ENCODE measurements at places on chromosomes 4 and X. TPM values are rescaled to one million over a fixed set of nuclear protein-coding genes. Genes with fewer than 3 reads are reported as not detected.

GRCh38 chr4:81628489-81628888, 156.8 kb upstream of the RASGEF1B start:
- no peak for DNase-seq

GRCh38 chr4:105551965-105552746, at the start of gene ARHGEF38:
Gene ARHGEF38 (plus strand): TSS chr4:105552620. CDS start chr4:105552766, 146 bp downstream.
- no peak for DNase-seq

DNA sequence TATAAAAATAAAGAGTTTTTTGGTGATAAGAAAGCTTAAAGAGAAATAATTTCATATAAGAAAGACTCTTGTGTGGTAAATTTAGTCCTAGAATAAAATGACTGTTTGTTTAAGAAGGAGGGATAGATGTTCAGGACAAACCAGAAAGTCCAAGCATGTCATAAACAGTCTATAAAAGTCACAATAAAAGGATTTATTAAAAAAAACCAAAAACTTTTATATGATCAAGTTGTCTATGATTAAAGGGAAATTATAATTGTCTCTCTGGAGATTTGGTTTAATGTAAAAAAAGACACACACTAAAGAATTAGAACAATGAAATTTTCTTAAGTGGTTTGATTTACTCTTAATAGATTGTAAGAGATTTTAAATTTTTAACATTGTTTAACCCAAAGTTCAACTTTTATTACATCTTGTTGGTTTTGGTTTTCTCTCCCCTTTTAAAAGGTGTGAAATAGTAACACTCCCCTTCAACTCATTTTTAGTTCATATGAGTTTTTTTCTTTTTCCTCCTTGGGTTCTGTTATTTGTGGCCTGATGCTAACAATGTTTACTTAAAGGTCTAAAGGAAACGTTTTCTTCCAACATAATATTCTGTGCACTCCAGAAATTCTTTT, 89.7 kb downstream of the PDHA2 start:
- no peak for DNase-seq

GRCh38 chr4:151434183-151434860, 25.3 kb downstream of the FHIP1A start:
- DNase-seq = no peak

DNA sequence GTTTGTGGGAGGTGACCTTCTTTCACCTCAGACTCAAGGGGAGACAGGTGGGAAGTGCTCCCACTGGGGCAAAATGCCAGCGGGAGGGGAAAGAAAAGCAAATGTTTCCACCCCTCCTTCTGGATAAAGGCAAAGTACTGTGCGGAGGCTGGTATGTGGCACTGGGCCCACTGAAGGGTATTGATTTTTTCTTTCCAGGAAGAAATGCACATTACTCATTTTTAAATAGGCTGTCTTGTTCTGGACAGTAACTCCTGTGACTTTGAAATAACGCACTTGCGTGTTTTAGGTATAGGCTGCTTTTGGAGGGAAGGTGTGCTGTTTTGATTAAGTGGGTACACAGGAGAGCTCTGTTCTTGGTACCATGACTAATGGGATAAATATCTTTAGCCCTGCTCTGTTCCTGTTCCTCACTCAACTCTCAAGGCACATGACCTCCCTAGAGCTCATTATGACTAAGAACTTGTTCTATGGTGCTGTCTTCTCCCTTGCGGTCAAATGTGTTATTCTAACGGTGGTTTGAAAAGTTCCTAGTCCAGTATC, 40.7 kb upstream of the MBTPS2 start:
- DNase-seq = no peak

GRCh38 chr4:118729287-118730286, 44.4 kb downstream of the METTL14 start:
- no peak for DNase-seq

GRCh38 chrX:20500949-20501348, 234.2 kb upstream of the RPS6KA3 start:
- no peak for DNase-seq

DNA sequence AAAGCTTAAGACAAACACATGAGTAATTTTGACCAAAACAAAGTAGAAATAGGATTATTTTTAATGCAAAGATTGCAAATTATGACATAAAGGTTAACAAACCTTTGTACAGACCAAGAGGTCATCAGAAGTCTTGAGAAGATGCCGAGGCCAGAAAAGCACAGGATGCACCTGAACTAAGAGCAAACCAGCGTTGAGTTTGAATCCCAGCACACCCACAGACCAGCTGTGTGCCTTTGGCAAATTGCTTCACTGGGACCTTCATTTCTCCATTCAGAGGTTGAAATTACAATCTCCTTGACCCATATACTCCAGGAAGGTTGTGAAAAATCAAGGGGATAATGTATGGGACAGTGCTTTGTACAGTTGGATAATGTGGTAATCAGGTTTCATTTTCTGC, 56.6 kb downstream of the PPM1K start:
- no peak for DNase-seq

- no peak for DNase-seq
Observed at GRCh38 chr4:25865586-25865985, 2.8 kb upstream of the SEL1L3 start.

DNA sequence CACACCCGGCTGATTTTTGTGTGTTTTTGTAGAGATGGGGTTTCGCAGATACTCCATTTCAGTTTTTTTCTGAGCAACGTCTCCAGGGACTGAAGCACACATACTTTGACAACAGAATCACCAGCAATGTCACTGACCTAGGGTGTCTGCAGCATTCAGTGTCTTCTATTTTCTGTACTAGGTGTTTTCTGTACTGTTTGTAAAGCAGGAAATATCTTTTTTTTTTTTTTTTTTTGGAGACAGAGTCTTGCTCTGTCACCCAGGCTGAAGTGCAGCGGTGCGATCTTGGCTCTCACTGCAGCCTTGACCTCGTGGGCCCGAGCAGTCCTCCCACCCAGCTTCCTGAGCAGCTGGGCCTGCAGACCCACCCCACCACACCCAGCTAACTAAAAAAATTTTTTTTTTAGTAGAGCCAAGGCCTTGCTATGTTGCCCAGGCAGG, 8.9 kb downstream of the ADD1 start:
- DNase-seq = no peak

DNA sequence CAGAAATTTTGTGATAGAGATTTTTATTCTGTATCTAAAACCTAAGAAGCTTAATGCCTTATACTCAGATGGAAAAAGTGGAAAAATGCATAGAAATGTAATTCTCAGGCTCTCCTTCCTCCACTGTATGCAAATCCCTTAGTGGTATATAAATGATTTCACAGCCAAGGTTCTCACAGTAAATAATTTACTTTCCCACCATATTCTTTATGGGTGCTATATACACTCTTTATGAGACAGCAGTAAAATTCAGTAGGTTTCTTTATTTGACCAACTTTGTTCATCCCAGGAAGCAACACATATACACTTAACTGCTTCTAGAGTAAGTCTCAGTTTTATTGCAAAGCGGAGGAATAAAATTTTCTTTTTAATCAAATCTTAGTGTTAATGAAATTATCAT, 1399.7 kb downstream of the PCDH7 start:
- DNase-seq = no peak

GRCh38 chr4:82865592-82865991, 25.4 kb downstream of the SEC31A start:
- no peak for DNase-seq

DNA sequence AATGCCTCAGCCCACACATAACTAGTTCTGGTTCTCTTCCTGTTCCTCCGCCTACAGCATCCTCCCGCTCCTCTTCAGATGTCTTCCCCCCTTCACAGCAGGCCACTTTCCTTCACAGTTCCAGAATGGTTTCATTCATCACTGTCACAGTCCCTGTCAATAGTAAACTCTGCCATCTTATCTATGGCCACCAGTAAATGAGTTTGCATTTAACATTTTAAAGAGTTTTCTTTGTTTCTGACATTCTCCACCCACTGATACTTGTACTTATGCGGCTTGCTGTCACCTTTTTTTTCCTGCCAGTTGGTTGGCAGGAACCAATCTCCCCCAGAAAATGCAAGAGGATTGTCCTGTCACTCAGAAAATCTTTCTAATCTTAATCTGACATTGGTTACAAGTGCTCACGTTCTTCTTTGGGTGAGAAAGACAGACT, 114.1 kb downstream of the GLUD2 start:
- no peak for DNase-seq

- no peak for DNase-seq
Observed at GRCh38 chr4:60822986-60823385, 377.1 kb upstream of the ADGRL3 start.

GRCh38 chrX:12488220-12488619, 303.0 kb upstream of the PRPS2 start:
- no peak for DNase-seq

DNA sequence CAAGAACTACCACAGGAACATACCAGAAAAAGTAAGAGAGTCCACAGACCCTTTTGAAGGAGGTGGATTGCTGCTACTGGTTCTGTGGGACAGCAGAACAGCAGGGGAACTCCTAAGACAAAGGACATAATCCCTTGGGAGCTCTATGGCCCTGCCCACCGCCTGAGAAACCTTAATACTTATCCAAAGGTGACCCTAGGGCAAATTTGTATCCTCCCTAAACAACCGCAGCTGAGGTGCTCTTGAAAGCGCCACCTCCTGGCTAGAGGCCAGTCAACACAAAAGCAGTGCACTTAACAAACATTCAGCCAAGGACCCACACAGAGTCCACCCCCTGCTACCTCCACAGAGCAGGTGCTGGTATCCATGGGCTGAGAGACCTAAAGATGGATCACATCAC, 136.8 kb downstream of the ADAM29 start:
- DNase-seq = no peak

- no peak for DNase-seq
Observed at GRCh38 chrX:39750256-39750790, 347.4 kb downstream of the BCOR start.

- DNase-seq = no peak
Observed at GRCh38 chrX:25004040-25004439, 11.7 kb downstream of the ARX start.

GRCh38 chrX:140425712-140426395, 79.0 kb downstream of the SOX3 start:
- no peak for DNase-seq

- DNase-seq = no peak
Observed at GRCh38 chr4:37835806-37836205, 9.3 kb downstream of the PGM2 start.

GRCh38 chr4:15955670-15956069, 7.3 kb downstream of the FGFBP2 start:
- no peak for DNase-seq

DNA sequence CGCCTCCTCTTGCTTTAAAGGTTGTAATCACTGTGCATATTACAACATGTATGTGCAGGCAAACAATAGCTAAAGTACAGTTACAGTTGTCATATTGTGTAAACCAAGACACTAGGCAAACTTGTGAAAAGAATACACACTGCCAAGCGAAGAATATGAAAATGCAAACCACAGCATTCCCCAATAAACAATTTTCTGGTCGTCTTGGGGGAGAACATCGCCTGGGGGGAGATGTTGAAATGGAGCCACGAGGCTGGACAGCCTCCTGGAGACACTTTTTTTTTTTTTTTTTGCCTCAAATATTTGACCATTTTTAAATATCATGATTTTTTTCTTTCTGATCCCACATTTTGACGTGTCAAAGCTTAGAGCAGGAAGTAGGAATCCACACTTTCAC, 51.7 kb upstream of the PDLIM3 start:
- DNase-seq = no peak

DNA sequence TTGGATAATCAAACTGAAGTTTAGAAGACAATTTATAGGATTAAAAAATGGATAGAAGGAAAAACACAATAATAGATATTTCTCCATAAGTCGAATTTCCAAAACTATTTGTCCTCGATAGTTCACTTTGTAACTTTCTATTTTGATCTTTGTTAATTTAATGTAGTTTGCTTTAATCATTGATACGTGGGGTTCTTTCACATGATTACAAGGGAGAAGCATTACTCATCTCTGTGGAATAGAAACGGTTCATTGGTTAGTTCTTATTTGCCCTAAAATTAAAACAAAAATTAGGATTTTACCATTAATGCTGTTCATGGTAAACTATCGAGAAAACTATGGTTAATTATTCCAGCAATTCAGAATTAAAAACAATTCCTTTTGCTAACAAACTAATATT, 2.1 kb downstream of the TET2 start:
- DNase-seq = no peak

- no peak for DNase-seq
Observed at GRCh38 chrX:134537179-134537955, 77.4 kb downstream of the HPRT1 start.

GRCh38 chrX:151153667-151154066, 22.7 kb upstream of the GPR50 start:
- no peak for DNase-seq

- no peak for DNase-seq
Observed at GRCh38 chrX:40778861-40779575, 43.7 kb upstream of the MED14 start.

DNA sequence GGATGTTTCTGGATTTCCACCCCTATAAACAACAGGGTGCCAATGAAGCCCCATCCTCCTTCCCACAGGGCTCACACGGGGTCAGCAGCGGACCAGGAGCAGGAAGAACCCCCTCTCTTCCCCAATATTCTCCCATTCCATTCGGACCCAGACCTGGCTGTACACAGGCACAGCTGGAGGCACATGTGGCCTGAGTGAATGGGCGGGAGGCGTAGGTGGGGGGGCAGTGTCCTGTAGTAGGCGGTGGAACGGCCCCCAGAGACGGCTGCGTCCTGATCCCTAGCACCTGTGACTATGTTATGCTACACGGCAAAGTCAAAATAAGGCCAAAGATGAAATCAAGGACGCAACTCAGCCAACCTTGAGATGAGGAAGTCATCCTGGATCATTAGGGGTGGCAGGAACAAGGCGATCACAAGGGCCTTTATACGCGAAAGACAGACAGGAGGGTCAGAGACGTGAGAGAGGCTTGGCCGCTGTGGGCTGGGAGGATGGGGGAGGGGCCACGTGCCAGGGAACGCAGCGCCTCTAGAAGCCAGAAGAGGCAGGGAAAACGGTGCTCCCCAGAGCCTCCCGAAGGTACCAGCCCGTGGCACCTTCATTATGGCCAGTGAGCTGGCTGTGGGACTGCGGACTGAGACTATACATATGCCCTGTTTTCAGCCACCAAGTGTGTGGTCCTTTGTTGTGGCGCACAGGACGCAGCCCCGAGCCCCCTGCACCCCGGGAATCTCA, 75.6 kb downstream of the WFS1 start:
- DNase-seq = no peak

GRCh38 chr4:183843248-183843671, 61.8 kb upstream of the STOX2 start:
- DNase-seq = no peak

HMX1 gene
- 0.16 TPM for total RNA-seq

SSX3 gene
- not detected for total RNA-seq

MAGED4 gene
- total RNA-seq = 46.2 TPM

SHROOM3 gene
- total RNA-seq = 17.8 TPM

FGFBP1 gene
- total RNA-seq = not detected

RAP1GDS1 gene
- total RNA-seq = 245 TPM

TBX22 gene
- total RNA-seq = not detected

FAM184B gene
- total RNA-seq = 3.6 TPM

TREX2 gene
- total RNA-seq = not detected

LDB2 gene
- total RNA-seq = 146 TPM

CT47C1 gene
- total RNA-seq = not detected

TMEM47 gene
- 43.4 TPM for total RNA-seq

PDCL2 gene
- not detected for total RNA-seq

ALPK1 gene
- total RNA-seq = 7.3 TPM

Data from occipital lobe (tissue), 3 donors.